ENCODE measurements at places on chromosomes 6 and 20. TPM values are rescaled to one million over a fixed set of nuclear protein-coding genes. Genes with fewer than 3 reads are reported as not detected.

Gene UST
- 16.6 TPM for total RNA-seq

Gene SPATA2
- total RNA-seq, result 0.59 TPM

Gene FAM217A
- not detected for total RNA-seq

Gene PTGIS
- total RNA-seq, result 209 TPM

Gene LIME1
- 2.3 TPM for total RNA-seq

Gene LSM14B
- total RNA-seq, result 50.3 TPM

Gene SNAI1
- 2.9 TPM for total RNA-seq

Gene CDSN
- total RNA-seq, result not detected

Gene RAET1L
- not detected for total RNA-seq

Gene IL17A
- total RNA-seq, result not detected

Gene GINS1
- total RNA-seq, result 3.2 TPM

Gene F13A1
- total RNA-seq, result not detected

All from smooth muscle cell of the coronary artery (primary cell).